ENCODE measurements at places on chromosomes 7 and 10.

- no peak for DNase-seq
Measured at GRCh38 chr7:95545007-95545615, 51.2 kb downstream of the PDK4 start.

DNA sequence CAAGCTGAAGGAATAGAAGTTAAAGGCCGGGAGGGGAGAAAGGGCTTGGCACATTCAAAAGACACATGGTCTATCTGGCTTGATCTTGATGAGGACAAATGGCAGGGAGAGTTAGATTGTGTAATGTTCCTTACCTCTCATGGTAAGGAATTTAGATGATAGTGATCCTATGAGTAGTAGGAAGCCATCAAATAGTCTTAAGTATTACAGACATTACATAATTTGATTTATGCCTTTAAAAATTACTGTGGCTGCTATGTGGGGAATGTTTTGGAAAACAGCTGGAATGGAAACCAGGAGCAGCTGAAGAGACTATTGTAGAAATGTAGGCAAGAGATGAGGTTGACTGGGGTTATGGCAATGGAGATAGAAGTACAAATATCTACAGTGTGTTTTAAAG, 351.3 kb upstream of the BMPER start:
- DNase-seq = no peak

DNA sequence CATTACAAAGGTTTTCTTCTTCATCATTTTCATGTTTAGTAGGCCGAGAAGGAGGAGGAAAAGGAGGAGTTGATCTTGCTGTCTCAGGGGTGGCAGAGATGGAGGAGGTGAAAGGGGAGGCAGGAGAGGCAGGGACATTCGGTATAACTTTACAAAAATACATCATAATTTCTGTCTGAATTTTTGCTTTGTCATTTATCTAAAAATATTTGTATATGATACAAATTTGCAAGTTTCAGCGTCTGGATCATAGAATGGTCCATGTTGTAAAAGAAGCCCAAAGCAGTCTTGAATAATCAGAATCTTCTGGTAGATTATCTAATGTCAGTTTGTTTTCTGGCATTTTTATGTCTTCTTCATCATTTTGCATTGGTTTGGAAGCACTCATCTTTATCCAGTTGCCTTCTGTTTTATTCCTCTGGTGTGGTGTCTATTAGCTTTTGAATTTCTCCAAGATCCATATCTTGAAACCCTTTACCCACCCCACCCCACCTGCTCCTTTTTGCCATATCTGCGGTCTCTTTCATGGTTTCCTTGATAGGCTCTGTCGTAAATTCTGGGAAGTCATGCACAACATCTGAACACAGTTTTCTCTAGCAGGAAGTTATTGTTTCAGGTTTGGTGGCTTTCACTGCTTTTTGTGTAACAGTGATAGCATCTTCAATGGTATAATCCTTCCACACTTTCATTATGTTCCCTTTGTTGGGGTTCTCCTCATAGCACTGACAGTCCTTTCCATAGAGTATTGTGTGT, 95.0 kb downstream of the ST7 start:
- DNase-seq = no peak

DNA sequence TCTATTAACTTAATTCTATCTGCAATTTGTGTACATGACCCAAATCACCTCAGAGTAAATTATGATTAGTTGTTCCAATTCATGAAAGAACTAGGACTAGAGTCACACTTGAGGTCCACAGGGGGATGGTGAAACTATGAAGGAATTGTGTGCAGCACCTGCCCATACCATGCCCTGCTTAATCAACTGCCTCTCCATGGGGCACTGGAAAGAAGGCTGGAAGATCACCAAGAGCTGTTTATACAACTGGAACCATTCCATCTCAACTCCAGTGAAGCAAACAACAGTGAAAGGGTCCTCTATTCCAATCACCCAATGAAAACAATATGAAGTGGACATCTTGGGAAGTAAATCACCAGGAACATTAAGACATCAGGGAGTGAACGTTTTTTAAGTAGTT, 98.7 kb upstream of the SEMA3D start:
- no peak for DNase-seq

DNA sequence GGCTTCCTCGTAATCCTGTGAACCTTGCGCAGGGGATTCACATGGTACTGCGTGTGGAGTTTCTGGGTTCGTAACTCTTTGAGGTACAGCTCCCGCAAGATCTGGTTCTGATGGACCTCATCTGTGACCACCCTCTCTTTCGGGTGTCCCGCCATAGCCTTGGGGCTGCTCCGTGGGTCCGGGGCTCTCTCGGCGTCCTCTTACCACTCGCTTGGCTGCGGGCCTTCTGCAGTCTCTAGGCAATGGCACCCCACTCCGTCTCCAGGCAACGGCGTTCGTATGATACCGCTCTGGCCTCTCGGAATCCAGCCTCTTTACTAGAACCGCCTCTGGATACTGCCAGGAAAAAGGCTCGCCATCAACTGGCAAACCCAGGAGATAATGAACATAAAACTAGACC, 54.7 kb upstream of the AMPH start:
- DNase-seq = no peak

- DNase-seq = no peak
Measured at GRCh38 chr10:110357871-110358270, 53.2 kb upstream of the SMNDC1 start.

- DNase-seq = no peak
Measured at GRCh38 chr7:46007990-46008643, 87.0 kb upstream of the IGFBP3 start.

GRCh38 chr7:44046321-44047061, 2.0 kb downstream of the DBNL start:
- DNase-seq = no peak

- no peak for DNase-seq
Measured at GRCh38 chr10:98391065-98391464, 23.9 kb downstream of the PYROXD2 start.

- no peak for DNase-seq
Measured at GRCh38 chr10:117968354-117969182, 78.2 kb downstream of the RAB11FIP2 start.

DNA sequence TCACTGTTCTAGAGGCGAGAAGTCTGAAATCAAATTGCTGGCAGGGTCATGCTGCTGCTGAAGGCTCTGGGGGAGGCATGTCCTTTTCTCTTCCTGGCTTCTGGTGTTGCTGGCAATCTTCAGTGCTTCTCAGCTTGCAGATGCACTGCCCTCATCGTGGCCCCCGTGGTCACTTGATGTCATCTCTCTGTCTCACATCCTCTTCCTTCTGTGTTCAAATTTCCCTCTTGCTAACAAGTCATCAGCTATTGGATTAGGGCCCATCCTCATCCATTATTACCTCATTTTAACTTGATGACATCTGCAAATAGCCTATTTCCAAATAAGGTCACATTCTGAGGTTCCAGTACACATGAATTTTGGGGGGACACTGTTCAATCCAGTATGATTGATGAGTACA, 36.6 kb upstream of the SRGN start:
- no peak for DNase-seq

DNA sequence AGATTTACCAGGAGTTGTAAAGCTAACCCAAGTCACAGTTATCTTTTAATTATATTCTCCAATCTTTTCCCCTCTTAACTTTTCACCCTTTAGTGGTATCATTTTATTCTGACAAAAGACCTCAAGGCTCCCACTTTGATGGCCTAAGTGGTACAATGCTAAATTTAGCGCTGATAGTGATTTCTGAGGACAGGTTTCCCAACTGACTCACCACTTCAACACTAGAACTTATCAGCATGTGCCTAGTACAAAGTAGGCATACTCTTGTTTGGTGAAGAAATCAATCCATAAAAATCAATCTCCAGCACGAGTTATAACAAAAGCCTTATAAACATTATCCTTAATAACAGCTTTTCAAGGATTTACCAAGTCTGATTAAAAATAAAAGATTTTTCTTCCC, 7.5 kb downstream of the SNX13 start:
- no peak for DNase-seq

- DNase-seq = no peak
Measured at GRCh38 chr7:2380461-2380860, 22.9 kb upstream of the CHST12 start.

GRCh38 chr10:94427166-94427565, 24.8 kb downstream of the TBC1D12 start:
- DNase-seq = no peak

DNA sequence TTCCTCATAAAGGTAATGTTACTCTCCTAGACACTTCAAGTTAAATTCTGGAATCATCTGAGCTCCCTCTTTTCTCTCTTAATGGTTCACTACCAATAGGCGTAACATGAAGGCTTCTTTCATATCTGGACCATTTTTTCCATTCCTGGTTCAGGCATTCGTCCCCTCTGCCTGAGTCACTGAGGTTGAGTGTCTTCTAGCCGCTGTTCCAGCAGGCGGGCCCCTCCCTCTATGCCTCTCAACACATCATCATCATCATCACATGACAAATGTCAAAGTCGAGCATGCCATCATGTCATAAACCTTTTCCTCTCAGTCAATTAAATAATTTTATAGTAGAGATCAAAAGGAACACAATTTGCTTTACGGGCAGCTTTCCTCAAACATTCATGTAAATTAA, 168.9 kb upstream of the ASAH2 start:
- no peak for DNase-seq

DNA sequence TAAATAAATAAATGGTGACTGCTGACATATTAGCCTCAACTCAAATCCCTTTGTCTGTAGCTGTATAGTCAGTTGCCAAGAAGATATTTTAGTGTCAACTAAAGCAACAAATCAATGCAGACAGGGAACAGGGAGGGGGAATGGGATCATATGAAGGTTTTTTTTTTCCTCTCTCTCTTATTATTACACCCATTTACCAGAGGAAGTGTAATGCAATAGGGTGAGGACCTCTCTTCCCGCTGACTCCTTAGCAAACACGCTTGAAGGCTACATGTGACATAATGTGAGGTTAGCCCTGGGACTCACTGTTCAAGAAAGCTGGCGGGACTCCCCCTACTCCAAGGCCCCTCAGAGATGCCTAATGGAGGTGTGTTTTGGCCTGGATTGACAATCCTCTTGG, 88.2 kb downstream of the CHRM2 start:
- no peak for DNase-seq

DNA sequence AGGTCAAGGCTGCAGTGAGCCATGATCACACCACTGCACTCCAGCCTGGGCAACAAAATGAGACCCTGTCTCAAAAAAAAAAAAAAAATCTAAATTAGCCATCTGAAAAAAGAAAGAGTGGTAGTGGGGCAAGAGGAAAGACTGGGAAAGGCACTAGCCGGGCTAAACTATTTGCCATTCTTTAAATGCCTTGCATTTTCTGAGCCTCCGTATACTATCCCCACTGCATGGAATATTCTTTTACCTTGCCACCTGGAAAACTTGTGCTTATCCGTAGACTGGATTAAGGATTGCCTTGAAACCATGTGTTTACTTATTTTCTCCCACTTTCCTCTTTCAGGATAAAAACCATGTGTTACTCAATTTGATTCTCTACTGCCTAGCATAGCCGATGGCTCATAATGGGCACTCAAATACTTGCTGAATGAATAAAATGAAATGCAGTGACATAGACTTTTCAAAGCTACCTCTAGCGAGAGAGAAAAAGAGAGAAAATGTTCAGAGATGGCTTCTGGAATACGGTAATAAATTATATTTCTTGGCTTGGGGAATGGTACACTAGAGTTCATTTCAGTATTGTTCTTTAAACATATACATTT, 30.6 kb downstream of the HYCC1 start:
- no peak for DNase-seq

- no peak for DNase-seq
Measured at GRCh38 chr7:105935250-105935649, 27.8 kb upstream of the CDHR3 start.

DNA sequence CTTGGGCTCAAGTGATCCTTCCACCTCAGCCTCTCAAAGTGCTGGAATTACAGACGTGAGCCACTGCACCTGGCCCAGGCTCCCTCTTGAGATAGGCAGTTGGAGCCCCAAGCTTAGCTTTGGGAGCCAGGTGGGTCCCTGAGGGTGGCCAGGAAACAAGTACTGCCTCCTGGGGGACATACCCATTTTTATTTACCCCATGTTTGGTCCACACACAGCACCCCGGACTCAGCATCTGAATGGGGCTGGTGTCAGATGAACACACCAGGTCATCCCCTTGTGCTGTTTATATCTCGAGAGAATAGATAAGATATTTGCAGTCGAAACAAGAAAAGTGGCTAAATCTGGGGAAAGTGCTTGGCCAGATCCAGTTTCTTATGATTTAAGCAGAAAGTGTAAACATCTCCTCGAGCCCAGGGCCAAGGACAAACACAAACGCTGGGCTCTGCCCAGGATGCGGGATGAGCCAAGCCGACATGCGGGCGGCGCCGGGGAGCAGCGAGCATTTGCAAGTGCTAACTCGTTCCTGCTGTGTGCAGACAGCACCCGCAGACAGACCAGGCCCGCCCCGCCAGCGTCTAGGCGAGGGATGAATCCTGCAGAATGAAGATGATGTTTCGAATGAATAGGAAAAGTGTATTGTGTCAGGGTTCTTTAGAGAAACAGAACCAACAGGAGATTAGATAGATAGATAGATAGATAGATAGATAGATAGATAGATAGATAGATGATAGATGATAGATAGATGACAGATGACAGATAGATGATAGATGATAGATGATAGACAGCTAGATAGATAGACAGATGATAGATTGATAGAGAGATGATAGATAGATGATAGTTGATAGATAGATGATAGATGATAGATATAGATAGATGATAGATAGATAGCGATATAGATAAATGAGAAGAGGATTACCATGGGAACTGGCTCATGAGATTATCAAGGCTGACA, 44.4 kb upstream of the OCM2 start:
- DNase-seq = no peak

DNA sequence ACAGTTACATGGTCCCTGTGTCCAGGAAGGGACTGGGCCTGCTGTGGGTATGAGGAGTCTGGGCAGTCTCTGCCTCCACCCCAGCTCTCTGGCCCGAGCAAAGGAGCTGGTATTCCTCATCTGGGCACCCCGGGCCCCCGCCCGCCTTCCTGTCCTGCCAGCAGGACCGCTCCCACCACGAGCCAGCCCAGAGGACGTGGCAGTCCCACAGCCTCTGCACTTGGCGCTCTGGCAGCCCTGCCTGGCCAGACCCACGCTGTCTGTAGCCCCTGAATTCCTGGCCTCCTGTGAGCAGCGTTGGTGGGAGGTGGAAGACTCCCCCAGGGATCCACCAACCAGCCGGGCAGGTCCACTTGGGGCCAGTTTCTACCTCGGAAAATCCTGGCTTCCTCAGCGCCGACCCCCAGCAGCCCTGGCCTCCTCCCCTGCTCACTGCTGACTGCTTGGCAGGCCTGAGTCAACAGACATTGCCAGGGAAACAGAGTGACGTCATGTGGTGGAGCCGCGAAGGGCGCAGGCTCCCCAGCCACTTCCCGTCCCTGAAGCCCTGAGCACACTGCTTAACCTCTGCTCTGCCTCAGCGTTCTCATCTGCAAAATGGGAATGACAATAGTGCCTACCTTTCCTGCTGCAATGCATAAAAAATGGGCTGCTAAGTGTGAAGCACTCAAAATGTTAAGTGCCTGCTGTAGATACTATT, 21.6 kb upstream of the LIMK1 start:
- DNase-seq = no peak

DNA sequence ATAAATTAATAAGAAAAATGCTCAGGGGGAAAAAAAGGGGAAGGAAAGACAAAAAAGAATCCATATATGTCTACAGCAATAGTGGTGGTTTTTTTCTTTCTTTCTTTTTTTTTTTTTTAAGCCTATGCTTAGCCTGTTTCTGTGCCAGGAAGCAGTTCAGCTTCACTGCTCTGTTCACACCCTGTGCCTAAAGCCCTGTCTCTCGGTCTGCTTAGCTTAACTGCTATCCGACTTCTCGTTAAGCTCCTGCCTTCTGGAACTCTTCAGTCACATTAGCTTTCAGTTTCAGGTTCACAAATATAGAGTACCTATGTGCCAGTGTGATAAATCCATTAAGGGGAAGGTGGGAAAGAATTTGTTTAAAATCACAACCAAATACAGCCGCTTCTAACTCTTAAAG, 26.5 kb upstream of the NRG3 start:
- DNase-seq = no peak

Measured in 8988T (cell line).